ENCODE measurements at places on chromosomes 13 and 19.

- DNase-seq: no peak
Observed at GRCh38 chr13:97914540-97914939, 38.9 kb upstream of the IPO5 start.

- no peak for DNase-seq
Observed at GRCh38 chr13:59621773-59622172, 542.0 kb downstream of the DIAPH3 start.

- no peak for DNase-seq
Observed at GRCh38 chr19:51568456-51568855, 2.6 kb upstream of the ZNF175 start.

DNA sequence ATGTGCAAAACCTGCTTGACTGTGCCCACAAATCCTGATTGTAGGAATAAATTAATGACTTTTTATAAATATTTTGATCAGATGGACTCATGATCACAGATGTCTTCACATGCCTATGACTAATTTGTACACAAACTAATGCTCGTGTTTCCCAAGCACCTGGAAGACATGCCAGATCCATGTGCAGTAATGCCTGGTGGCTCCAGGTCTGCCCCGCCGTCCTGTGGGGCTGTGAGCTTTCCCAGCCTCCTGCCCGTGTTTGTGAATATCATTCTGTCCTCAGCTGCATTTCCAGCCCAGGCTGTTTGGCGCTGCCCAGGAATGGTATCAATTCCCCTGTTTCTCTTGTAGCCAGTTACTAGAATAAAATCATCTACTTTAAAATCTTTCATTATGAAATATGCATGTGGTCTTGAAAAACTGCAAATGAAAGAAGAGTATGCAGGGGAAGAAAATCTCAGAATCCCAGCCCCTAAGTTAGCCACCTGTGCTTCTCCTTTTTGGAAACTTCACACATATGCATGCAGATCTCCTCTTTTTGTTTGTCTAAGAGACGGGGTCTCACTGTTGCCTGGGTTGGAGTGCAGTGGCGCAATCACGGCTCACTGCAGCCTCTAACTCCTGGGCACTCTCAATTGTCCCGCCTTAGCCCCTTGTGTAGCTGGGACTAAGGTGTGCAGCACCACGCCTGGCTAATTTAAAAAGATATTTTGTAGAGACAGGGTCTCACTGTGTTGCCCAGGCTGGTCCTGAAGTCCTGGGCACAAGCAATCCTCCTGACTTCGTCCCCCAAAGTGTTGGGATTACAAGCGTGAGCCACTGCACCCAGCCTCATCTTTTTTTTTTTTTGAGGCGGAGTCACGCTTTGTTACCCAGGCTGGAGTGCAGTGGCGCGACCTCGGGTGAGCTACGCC, 6.2 kb downstream of the RPL28 start:
- DNase-seq: no peak

DNA sequence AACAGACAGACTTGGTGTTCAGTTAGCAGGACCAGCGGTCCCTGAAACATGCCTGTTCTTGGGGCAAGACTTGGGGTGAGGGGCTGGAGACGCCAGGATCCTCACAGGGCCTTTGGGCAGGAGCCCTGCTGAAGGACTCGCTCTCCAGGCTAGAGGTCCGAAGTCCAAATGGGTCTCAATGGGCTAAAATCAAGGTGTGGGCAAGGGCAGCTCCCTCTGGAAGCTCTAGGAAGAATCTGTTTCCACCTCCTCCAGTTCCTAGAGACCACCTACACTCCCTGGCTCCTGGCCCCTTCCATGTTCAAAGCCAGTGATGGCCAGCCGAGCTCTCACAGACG, 111.3 kb downstream of the TUBA3C start:
- DNase-seq: no peak
